ENCODE measurements at places on chromosomes 2 and 18.

DNA sequence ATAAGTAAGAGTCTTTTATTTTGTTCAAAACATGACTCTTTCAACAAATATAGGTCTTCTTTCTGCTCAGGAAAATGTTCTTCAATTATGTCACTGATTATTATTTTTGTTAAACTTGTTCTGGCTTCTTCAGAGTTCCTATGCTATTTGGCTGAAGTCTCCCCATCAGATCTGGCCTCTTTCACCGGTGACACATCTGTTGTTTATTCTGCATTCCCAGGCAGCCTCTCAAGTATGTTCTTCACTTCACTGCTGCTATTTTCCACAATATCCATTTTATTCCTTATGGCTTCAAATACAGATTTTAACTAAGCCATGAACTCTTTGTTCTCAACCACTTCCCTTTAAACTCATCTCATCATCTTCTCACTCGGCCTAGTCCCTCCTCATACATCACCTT is 45.7 kb downstream of the HDAC4 start:
- DNase-seq, result no peak

GRCh38 chr18:45245091-45245511 is 370.2 kb upstream of the SLC14A2 start:
- DNase-seq, result no peak

GRCh38 chr2:186588940-186589611 is 780 bp upstream of the ITGAV start:
- DNase-seq, result no peak

GRCh38 chr2:44834656-44835055 is 106.8 kb upstream of the SIX3 start:
- no peak for DNase-seq
